ENCODE measurements at places on chromosomes 11 and 22. TPM values are rescaled to one million over a fixed set of nuclear protein-coding genes. Genes with fewer than 3 reads are reported as not detected.

GRCh38 chr11:34305193-34305592, 52.6 kb downstream of the ABTB2 start:
- peak; percentile 65 for DNase-seq
- H3K36me3 ChIP-seq = no peaks in the 10 kb centered on the region
- H3K4me3 ChIP-seq = no peak overlapping the region
- H3K4me1 ChIP-seq = peaks cover 51% of the 10 kb centered on the region

Gene TCN1
- total RNA-seq = 0.45 TPM

DNA sequence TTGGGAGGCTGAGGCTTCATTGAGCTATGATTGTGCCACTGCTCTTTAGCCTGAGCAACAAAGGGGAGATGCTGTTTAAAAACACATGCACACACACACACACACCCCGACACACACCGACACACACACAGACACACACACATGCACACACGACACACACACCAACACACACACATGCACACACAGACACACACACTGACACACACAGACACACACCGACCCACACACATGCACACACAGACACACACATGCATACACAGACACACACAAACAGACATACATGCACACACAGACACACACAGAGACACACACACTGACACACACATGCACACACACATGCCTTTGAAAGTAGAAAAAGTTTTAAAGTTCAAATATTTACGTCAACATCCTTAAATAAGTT, 5.5 kb upstream of the LTO1 start:
- H3K36me3 ChIP-seq = no peaks in the 10 kb centered on the region
- DNase-seq = no peak
- no peaks in the 10 kb centered on the region for H3K27me3 ChIP-seq
- H3K27ac ChIP-seq = no peak overlapping the region

DNA sequence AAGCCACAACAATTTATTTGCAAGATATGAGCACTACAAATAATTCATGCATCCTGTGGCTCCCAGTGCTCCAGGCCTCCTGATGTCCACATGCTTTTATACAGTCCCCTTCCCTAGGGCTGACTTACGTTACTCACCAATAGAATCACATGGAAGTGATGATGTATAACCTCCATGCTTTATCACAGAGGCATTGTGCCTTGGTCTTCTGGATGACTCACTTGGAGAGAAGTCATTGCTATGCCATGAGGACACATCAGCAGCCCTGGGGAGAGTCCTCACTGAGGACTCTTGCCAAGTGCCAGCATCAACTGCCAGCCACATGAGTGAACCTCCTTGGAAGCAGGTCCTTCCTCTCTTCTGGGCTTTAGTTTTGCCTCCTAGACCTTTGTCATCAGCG, 22.0 kb upstream of the IGSF9B start:
- no peaks in the 10 kb centered on the region for H3K4me1 ChIP-seq
- no peak overlapping the region for H3K27ac ChIP-seq
- no peaks in the 10 kb centered on the region for H3K27me3 ChIP-seq
- no peak for DNase-seq

GRCh38 chr11:27700351-27701301, at the start of gene BDNF:
TSS of gene BDNF (minus strand) at chr11:27700455. CDS start at chr11:27658564, 41,891 bp downstream.
- H3K4me1 ChIP-seq = peaks cover 28% of the 10 kb centered on the region
- DNase-seq = no peak
- peak within 1 kb of the TSS; percentile 97 for H3K4me3 ChIP-seq
- no peaks in the 10 kb centered on the region for H3K27me3 ChIP-seq
- H3K36me3 ChIP-seq = no peaks in the 10 kb centered on the region
- H3K27ac ChIP-seq = peak within 1 kb of the TSS; percentile 94

GRCh38 chr11:120385110-120385509, 48.9 kb downstream of the ARHGEF12 start:
- H3K27me3 ChIP-seq = no peaks in the 10 kb centered on the region
- peak overlapping the region; percentile 14 for H3K27ac ChIP-seq
- peak; percentile 60 for DNase-seq
- no peaks in the 10 kb centered on the region for H3K36me3 ChIP-seq
- peaks cover 8% of the 10 kb centered on the region for H3K4me1 ChIP-seq
- no peak overlapping the region for H3K4me3 ChIP-seq
